Naive B cell (primary cell): ENCODE measurements at places on chromosomes 1 and 21.

- DNase-seq = no peak
Measured at GRCh38 chr1:66292944-66293343, 241.0 kb upstream of the SGIP1 start.

DNA sequence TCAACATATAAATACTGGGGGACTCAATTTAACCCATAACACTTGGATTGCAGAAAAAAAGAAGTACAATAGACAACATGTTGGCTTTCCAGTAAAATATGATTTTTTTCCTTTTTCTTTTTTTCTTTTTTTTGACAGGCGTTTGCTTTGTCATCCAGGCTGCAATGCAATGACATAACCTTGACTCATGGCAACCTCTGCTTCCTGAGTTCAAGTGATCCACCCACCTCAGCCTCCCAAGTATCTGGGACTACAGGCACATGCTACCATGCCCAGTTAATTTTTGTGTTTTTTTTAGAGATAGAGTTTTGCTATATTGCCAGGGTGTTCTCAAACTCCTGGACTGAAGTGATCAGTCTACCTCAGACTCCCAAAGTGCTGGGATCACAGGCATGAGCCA lies 1512.0 kb upstream of the PRMT6 start:
- no peak for DNase-seq

DNA sequence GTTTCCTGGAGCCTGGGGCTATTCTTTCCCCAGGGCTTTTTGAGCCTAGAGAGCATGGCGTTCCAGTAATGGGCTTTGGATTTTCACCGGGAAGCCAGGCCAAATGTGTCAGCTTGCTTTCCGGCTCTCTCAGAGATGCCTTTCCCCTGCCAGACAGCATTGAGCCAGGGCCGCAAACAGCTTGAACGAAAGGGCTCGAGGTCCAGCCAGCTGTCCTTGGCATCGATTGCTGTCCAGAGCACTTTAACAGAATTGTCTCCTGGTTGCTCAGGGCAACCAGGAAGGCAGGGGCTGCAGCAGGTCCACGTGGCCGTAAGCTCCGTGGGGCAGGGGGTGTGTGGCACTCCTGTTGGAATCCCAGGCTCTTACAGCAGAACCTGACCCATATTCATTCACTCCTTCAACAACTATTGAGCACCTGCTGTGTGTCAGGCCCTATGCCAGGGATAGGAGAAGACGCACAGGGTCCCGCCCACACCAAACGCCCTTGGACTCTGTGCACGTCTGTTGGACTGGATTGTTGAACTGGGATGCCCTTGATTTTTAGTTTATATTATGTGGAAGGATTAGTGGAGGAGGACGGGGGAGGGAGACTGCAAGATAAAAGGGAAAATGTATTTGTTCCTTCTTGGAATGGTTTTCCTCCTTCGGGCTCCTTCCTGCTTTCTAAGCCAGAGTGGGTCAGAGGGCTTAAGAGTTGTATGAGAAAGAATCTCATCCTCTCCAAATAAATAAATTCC lies 38.7 kb upstream of the EFHD2 start:
- no peak for DNase-seq

DNA sequence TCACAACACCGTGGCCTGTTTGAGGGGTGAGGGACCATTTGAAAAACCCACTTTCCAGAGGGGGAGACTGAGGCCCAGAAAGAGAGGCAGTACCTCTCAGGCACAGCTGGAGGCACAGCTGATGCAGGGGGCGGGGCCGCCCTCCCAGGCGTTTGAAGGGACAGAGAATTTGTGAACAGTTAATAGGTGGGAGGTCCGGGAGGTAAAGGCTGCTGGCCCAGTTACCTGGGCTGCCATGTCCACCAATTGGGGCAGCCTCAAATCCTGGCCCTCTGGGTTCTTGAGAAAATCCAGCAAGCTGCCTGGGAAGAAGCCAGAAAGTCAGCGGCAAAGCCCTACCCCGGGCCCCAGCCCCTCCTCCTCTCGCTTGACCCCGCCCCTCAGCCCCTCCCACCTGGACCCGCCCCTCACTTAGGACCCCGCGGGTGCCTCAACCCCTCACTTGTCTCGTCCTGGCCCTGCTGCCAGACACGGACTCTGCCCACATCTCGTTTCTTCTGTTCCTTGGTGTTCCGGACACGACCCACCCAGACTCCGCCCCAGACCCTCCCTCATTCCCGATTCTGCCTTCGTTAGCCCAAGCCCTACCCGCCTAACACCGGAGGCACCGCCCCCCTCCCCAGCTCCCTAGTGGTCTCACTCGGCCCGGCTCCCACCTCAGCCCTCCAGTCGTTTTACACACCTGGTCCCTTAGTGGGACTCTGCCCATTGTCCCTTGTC lies 10.8 kb upstream of the AHDC1 start:
- DNase-seq = no peak

DNA sequence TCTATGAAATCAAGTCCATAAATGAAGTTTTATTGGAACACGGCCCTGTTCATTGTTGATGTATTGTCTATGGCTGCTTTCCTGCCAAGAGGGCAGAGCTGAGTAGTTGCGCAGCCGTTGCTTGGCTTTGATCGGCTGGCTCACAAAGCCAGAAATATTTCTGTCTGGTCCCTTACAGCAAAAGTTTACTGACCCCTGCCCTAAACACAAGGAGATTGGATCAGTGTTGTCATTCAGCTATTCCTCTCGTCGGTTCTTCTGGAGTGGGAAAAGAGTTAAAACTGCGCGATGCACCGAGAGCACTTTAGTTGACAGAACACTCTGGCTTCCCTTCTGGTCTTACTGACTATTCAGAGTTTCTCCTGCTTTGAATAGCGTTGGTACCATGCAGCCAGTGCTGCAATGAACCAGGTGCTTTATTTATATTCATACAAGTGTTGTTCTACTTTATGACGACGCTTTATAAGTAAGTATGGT lies 868 bp downstream of the ZBTB40 start:
- DNase-seq = no peak

DNA sequence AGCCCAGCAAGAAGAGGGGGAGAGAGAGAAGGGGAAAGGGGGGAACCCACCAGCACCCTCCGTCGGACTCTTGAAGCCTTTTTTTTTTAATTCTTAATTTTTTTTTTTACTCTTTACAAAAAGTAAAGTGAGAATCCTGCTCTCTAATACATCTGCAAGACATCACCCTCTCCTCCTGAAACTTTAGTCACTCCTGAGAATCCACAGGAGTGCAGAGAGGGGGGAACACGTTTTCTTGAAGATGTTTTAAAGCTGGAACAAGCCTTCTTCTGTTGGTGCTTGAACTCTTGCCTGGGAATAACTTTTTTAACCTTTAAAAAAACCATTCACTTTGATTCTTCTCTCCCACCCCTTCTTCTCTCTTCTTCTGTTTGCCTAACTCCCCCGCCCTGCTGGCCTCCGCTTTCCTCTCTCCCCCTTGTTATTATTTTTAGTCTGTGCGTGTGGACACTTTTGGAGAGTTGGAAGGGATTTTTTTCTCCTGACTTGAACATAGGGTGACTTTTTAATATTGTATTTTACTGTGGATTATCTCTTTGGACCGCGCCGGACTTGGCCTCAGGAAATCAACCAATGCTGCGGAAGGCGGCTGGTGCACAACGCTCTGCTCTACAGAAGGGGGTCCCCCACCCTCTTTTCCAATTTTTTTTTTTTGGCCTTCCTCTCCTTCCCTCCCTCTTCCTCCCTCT lies 383 bp upstream of the PRRX1 start:
- DNase-seq = no peak

GRCh38 chr1:159783724-159784123 lies 3.0 kb downstream of the DUSP23 start:
- DNase-seq = no peak

GRCh38 chr1:207858806-207859205 lies 52.1 kb downstream of the CD34 start:
- DNase-seq = no peak

- peak; percentile 48 for DNase-seq
Measured at GRCh38 chr1:161382214-161383019, 14.7 kb upstream of the CFAP126 start.

GRCh38 chr1:2174348-2175054 lies 20.1 kb downstream of the FAAP20 start:
- DNase-seq = no peak

GRCh38 chr1:95095833-95096217 lies 21.3 kb upstream of the TLCD4 start:
- DNase-seq = no peak

GRCh38 chr1:20429296-20429695 lies 56.7 kb downstream of the CAMK2N1 start:
- DNase-seq = no peak

DNA sequence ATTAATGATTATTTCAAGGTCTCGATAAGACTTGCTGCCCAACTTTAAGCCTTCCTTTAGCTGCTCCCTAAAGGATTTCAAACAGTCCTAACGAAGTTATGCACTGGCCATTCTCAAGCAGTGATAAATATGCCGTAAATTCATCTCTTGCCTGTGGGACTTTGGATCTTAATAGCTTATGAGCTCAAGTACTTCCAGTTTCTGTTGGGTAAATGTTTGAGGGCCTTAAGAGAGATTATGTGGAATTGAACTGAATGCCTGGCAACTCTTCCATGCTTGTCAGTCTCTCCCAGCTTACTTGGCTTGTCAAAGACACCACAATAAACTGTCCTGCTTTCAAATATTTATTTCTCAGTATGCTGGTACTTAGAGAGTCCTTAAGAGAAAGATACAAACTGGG lies 3.5 kb upstream of the OR10J4 start:
- DNase-seq = no peak

GRCh38 chr1:20183616-20184271 lies 2.2 kb upstream of the UBXN10 start:
- no peak for DNase-seq

DNA sequence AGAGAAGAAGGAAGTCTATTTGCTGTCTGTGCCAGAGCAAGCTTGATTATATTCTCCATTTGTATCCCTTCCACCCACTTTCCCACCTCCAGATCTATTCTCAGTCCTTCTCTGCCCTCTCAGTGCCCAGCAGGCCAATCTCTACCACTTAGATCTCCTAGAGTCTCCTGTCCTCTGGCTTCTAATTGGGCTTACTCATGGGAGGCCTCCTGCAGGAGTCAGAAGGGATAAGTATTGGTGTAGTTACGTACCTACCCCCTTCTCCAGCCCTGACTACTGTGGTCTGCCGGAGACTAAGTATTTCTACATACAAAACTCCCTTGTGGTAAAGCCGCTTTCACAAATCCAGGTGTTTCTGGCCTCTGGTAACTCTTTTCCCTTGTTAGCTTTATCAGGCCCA lies 221.2 kb downstream of the PTGER3 start:
- DNase-seq = no peak

DNA sequence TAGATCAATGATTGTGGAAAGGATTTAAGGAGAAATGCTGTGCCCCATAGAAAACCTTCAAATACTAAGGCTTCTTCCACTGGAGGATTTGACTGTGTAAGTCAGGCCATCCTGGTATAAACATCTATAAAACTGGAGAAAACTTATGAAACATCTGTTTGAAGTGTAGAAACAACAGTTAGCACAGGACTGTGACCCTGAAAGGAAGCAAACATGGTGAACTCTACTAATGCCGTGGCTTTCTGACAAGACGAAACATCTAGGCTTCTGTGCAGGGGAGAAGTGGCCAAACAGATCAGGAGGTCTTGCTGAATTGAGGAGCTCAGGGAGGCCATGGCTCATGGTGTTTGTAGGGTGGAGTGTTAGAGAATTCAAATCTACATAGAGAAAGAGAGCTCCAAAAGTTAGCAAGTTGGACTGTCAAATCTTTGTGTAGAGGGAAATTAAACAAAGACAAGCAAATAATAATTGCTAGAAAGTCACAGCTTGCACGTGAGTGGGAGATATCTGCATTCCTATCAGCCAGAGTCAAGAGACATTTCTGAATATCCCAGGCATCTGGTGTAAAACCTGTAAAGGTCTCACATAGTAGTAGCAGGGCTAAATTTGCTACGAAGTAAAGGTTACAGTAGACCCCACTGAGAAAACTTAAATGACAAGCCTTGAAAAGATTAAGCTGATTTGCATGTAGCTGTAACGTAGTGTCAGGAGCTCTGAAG lies 566.8 kb upstream of the B3GALT2 start:
- no peak for DNase-seq

- DNase-seq = no peak
Measured at GRCh38 chr1:31529999-31530684, 46.2 kb upstream of the TINAGL1 start.

GRCh38 chr1:97738270-97738669 lies 182.6 kb downstream of the DPYD start:
- no peak for DNase-seq

DNA sequence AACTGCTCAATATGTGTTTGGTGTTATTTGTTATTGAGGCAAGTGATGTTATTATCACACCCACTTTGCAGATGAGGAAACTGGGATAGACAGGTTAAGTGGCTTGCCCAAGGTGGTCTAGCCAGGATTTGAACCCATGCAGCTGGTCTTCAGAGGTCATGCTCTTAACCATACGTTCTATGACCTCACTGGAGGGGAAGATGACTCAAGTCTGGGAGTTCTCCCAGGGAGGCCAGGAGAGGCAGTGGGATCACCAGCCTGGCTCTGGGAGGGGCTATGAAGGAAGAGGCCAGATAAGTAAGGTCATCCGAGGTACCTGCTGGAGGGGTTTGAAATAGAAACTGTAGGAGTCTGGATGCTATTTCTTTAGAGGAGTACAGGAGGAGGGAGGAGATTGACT lies 95.3 kb downstream of the NAV1 start:
- DNase-seq = no peak

DNA sequence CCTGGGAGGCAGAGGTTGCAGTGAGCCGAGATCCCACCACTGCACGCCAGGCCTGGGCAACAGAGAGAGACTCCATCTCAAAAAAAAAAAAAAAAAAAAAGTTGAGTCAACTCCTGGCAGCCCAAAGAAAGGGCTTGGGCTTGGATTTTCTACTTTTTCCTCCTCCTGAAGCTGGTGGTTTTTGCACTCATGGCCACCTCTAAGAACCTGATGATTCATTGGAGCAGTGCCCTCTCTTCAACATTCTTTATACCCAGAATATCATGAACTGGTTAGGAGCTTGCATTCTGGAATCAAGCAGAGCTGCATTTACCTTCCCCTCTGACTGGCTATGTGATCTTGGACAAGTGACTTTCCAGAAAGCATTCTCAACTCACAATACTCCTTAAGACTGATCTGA lies 3.5 kb upstream of the ACTA1 start:
- DNase-seq = no peak

DNA sequence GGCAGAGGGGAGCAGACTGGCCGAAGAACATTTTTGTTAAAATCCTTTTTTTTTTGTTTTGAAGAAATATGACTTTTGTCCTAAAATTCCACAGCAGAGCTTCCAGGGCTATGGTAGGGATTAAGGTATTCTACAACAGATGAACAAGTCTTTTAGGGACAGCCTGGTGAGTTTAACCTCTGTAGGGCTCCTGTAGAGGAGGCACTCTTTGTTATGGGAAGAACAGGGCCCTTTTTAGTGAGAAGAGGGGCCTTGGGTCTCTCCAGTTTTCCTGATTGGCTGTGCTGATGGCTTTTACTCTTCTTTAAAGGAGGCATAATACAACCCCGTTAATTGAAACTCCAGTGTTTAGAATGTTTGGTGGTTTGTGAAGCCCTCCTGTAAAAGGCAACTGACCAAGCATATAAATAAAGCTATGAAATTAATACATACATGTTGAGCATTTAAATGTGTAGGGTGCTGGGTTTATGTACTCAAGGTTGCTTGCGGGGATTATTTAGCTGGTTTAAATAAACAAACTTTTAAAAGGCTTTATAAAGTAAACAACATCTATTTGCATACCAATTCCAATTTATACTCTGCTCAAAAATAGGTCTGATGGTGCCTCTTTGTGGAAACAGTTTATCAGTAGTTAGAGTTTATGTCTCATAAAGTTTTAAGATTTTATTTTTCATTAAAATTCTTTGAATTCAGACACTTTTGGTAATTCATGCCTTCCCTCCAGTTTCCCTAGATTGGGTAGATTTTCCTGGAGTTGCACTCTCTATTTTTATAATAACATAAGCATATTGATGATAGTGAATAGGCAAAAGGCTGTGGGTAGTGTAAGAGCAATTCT lies 46.5 kb downstream of the PBX1 start:
- no peak for DNase-seq
